ENCODE measurements at places on chromosomes 5 and 9. TPM values are rescaled to one million over a fixed set of nuclear protein-coding genes. Genes with fewer than 3 reads are reported as not detected.

Gene HTR4
- total RNA-seq: not detected

Gene CENPH
- total RNA-seq: 97.0 TPM

- H3K4me3 ChIP-seq: no peak overlapping the region
- peaks cover 4% of the 10 kb centered on the region for H3K27me3 ChIP-seq
- no peaks in the 10 kb centered on the region for H3K4me1 ChIP-seq
- no peaks in the 10 kb centered on the region for H3K36me3 ChIP-seq
These were observed 32.3 kb downstream of the NRG2 start for GRCh38 chr5:140010798-140011197.

GRCh38 chr9:122118343-122119165, 25.4 kb upstream of the TTLL11 start:
- H3K36me3 ChIP-seq: no peaks in the 10 kb centered on the region
- H3K27me3 ChIP-seq: peaks cover 6% of the 10 kb centered on the region
- H3K4me1 ChIP-seq: no peaks in the 10 kb centered on the region
- no peak overlapping the region for H3K27ac ChIP-seq
- no peak overlapping the region for H3K4me3 ChIP-seq

- peaks cover 68% of the 10 kb centered on the region for H3K27me3 ChIP-seq
- H3K4me1 ChIP-seq: peaks cover 5% of the 10 kb centered on the region
- H3K36me3 ChIP-seq: no peaks in the 10 kb centered on the region
- no peak overlapping the region for H3K27ac ChIP-seq
- no peak overlapping the region for H3K4me3 ChIP-seq
- DNase-seq: peak; percentile 7
These were observed 49.2 kb downstream of the EBF1 start for GRCh38 chr5:159050316-159051143.

GRCh38 chr9:7210854-7211637, 453.3 kb downstream of the KDM4C start:
- no peak overlapping the region for H3K27ac ChIP-seq
- no peak overlapping the region for H3K4me3 ChIP-seq
- no peaks in the 10 kb centered on the region for H3K36me3 ChIP-seq
- no peak for DNase-seq
- peaks cover 2% of the 10 kb centered on the region for H3K27me3 ChIP-seq

- H3K4me1 ChIP-seq: peaks cover 62% of the 10 kb centered on the region
- H3K27ac ChIP-seq: peak overlapping the region; percentile 18
- H3K27me3 ChIP-seq: no peaks in the 10 kb centered on the region
These were observed 4.7 kb downstream of the TBCA start for GRCh38 chr5:77771452-77771851.

- no peaks in the 10 kb centered on the region for H3K27me3 ChIP-seq
- no peak for DNase-seq
- H3K4me1 ChIP-seq: no peaks in the 10 kb centered on the region
These were observed 178.0 kb downstream of the SEMA6A start for GRCh38 chr5:116396476-116397099.

GRCh38 chr9:27528886-27529315, 713 bp downstream of the MOB3B start:
- peak overlapping the region; percentile 66 for H3K27ac ChIP-seq
- H3K4me1 ChIP-seq: peaks cover 10% of the 10 kb centered on the region
- peak overlapping the region; percentile 82 for H3K4me3 ChIP-seq
- H3K27me3 ChIP-seq: peaks cover 13% of the 10 kb centered on the region

Measured in activated CD8-positive, alpha-beta T cell treated with anti-CD3 and anti-CD28 coated beads for 36 hours (primary cell).